ENCODE measurements at places on chromosomes 2 and 18. TPM values are rescaled to one million over a fixed set of nuclear protein-coding genes. Genes with fewer than 3 reads are reported as not detected.

- DNase-seq: no peak
- no peaks in the 10 kb centered on the region for H3K36me3 ChIP-seq
- peaks cover 9% of the 10 kb centered on the region for H3K27me3 ChIP-seq
- peaks cover 5% of the 10 kb centered on the region for H3K4me1 ChIP-seq
- peak overlapping the region; percentile 66 for H3K4me3 ChIP-seq
Observed at GRCh38 chr2:224038049-224038829, 847 bp downstream of the SERPINE2 start.

DNA sequence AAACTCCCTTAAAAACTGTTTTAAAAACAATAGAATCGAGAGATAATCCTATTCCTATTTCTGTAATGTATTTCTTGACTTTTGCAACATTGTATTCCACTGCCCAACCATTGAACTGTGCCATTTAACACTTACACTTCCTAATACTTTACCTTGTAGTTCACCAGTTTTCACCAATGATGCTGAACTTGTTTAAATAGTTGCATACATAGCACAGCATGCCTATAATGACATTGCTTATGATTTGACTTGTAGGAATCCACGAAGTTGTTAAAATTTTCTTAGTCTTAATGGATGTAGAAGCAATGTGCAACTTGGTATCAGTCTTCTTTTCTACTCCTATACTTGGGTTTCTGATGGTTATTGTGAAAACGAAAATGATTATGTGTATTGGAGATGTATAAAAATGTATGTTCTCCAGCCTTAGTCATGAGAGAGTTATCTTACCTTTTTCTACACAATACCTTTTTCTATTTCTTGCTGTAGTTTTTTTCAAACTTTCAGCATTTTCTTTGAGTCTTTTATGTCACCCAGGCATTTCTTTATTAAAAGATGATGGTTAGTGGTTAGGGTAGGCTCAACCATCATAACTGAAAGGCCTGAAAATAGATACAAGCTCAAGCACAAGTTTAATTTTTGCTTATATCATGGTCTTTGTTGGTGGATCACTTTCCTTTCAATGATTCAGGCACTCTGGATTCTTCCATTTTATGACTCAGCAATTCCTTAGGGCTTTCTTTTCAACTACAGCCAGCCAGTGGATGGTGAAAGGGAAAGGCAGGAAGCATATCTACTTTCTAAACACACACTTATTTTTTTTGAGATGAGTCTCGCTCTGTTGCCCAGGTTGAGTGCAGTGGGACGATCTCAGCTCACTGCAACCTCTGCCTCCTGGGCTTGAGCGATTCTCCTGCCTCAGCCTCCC, 9.4 kb downstream of the GPD2 start:
- no peak overlapping the region for H3K4me3 ChIP-seq
- H3K27ac ChIP-seq: no peak overlapping the region
- H3K36me3 ChIP-seq: no peaks in the 10 kb centered on the region

ANKRD30BL gene
- not detected for total RNA-seq

GRCh38 chr18:6406075-6406909, 8.4 kb downstream of the L3MBTL4 start:
- H3K4me1 ChIP-seq: no peaks in the 10 kb centered on the region
- no peaks in the 10 kb centered on the region for H3K36me3 ChIP-seq
- no peak overlapping the region for H3K4me3 ChIP-seq

GRCh38 chr2:45469314-45470099, 141.6 kb downstream of the SRBD1 start:
- H3K27me3 ChIP-seq: no peaks in the 10 kb centered on the region
- no peak overlapping the region for H3K27ac ChIP-seq
- no peaks in the 10 kb centered on the region for H3K4me1 ChIP-seq
- no peak overlapping the region for H3K4me3 ChIP-seq
- H3K36me3 ChIP-seq: no peaks in the 10 kb centered on the region

Measured in CD8-positive, alpha-beta memory T cell (primary cell).